ENCODE measurements at places on chromosomes 6 and 20. TPM values are rescaled to one million over a fixed set of nuclear protein-coding genes. Genes with fewer than 3 reads are reported as not detected.

- DNase-seq, result no peak
Observed at GRCh38 chr6:127481111-127481510, 21.9 kb upstream of the KIAA0408 start.

- DNase-seq, result no peak
Observed at GRCh38 chr6:32327103-32327502, 44.6 kb downstream of the TSBP1 start.

LZTS3 gene
- total RNA-seq, result 9.0 TPM

NOX3 gene
- not detected for total RNA-seq

VIP gene
- 24.1 TPM for total RNA-seq

SNAP25 gene
- 2.4 TPM for total RNA-seq
